Cardiac septum (tissue), 1 donor: ENCODE measurements at places on chromosomes 3 and 15.

DNA sequence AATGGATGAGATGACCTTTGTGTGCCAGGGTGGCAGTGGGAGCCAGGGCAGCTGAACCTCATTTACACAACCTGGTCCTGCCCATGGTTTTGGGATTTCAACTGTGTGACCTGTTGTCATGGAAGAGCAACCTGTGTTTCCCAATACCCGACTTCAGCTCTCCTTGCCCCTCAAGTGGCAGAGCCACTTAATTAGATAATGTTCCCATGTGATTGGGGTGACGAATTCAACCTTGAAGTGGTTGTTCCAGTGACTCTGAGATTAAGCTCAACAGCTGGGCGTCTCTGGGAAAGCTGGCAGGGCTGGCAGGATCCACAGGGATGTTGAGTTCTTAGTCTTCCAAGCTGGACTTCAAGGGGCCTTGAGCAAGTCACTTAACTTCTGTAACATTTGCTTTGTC is 71.0 kb downstream of the THSD4 start:
- no peak for DNase-seq

- no peak for DNase-seq
Measured at GRCh38 chr3:58392181-58392580, 41.5 kb downstream of the PDHB start.

DNA sequence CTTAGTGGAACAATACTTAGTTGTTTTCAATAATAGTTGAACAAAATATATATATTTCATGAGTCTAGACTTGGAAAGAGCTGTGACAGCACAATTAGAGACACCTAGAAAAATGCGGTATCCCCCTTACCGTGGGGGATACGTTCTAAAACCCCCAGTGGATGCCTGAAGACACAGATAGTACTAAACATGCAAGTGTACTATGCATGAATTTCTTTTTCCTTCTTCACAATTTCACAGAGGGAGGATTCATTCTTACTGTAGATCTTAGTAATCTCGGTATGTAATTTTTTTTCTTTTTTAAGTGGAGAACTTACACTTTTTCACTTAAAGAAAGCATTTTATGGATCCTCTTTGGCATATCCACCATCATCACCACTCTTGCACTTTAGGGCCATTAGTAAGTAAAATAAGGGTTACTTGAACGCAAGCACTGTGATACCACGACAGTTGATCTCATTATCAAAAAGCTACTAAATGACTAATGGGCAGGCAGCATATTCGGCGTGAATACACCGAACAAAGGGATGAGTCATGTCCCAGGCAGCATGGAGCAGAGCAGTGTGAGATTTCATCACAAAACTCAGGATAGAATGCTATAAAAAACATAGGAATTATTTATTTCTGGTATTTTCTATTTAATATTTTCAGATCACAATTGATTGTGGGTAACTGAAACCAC is 72.3 kb upstream of the ZNF280D start:
- DNase-seq: no peak

- no peak for DNase-seq
Measured at GRCh38 chr3:165195640-165196576, at the start of gene SLITRK3. Gene SLITRK3 (minus strand): TSS chr3:165196384. CDS start chr3:165190830, 5,554 bp downstream.

- DNase-seq: no peak
Measured at GRCh38 chr15:68654786-68655560, 76.2 kb downstream of the CORO2B start.

DNA sequence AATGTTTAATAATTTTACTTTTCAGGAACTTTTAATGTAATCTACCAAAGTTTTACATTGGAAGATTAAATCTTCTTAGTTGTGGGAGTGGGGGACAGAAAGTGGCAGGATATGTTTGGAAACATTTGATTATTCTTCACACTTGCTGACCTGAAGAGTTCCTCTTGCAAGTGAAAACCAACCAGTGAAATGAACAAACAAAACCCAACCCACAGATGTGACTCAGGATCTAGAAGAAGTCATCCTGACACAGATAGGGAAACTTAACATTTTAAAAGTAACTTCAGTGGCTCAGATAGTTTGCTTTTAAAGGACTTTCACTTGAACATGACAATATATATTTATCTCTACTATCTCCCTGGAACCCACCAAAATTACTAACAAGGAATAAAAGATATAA is 55.4 kb downstream of the ASTE1 start:
- DNase-seq: no peak

- no peak for DNase-seq
Measured at GRCh38 chr15:101498076-101498716, 8.7 kb upstream of the PCSK6 start.

DNA sequence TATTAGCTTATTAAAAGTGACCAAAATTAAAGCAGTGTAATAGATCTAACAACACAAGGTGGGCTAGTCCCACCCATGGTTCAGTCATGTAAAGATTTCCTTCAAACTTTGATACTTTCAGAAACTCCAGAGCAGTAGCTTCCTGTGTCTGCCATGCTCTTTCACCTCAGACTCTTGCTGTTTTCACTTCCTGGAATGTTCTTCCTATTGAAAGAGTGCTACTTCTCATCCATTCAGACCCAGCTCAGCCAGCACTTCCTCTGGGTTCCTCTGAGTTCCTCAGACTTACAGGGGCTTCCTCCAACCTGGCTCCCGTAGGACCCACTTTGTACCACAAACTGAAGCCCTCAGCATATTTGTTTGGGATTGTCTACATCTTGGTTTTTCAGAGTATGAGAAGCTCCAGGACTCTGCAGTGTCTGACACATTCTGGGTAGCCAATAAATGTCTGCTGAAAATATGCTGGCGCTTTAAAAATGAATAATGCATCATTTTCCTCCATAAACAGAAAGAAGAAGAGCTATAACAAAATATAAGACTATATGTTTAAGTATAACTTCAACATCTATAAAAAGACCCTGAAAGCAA is 18.0 kb downstream of the NCEH1 start:
- DNase-seq: no peak

- peak; percentile 83 for DNase-seq
Measured at GRCh38 chr3:48694610-48695392, 9.1 kb upstream of the NCKIPSD start.

GRCh38 chr15:63601704-63602185 is 4.6 kb downstream of the FBXL22 start:
- DNase-seq: no peak

DNA sequence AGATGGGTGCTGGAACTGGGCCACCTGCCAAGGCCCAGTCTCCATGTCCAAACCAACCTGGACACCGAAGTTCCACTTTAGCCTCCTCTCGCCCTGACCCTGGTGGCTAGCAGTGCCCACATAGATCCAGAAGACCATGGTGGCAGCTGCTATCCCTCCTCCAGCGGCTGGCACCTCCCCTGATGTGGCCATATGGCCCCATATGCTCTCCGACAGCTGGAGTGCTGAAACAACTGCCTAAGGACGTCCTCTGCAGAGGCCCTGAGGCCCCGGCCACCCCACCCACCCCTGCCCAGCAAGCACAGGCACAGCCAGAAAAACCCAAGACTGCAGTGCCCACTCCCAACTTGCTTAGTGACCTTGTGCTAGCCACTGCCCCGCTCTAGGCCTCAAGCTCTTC is 182.3 kb upstream of the LINGO1 start:
- DNase-seq: no peak

GRCh38 chr3:158808697-158809096 is 6.8 kb downstream of the MFSD1 start:
- DNase-seq: no peak

DNA sequence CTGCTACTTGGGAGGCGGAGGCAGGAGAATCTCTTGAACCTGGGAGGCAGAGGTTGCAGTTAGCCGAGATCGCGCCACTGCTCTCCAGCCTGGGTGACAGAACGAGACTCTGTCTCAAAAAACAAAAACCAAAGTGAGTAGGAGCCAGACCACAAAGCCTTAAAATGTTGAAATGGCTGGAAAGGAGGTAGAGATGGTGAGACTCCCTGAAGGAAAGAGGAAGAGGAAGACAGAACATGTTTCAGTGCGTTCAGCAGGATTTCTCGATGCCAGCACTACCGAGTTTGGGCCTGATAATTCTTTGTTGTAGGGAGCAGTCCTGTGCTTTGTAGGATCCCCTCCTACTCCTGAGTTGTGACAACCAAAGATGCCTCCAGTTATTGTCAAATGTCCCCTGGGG is 189.9 kb downstream of the AKAP13 start:
- DNase-seq: no peak

- DNase-seq: no peak
Measured at GRCh38 chr3:11734-12133, 184.8 kb upstream of the CHL1 start.

- DNase-seq: peak; percentile 95
Measured at GRCh38 chr3:14452740-14453710, 50.6 kb downstream of the SLC6A6 start.

DNA sequence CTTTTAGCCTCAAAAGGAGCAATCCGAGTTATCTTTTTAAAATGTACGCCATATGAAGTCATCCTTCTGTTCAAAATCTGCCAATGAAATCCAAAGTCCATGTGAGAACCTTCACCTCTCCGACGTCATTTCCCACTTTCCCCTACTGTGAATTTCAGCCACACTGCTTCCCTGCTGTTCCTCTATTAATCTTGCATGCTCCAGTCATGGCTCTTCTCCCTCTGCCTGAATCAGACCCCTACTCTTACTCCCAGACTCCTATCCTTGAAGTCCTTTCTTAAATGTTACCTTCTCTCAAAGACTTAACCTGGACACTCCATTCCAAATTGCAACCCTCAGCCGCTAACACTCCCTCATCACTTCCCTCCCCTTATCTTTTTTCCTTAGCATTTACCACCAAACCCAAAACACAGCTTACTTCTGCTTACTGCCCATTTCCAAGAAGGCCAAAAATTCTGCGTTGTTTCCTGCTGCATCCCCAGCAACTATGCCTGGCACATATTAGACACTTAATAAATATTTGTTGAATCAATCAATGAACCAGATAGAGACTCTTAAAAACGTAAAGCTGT is 1.2 kb downstream of the NKIRAS1 start:
- no peak for DNase-seq

DNA sequence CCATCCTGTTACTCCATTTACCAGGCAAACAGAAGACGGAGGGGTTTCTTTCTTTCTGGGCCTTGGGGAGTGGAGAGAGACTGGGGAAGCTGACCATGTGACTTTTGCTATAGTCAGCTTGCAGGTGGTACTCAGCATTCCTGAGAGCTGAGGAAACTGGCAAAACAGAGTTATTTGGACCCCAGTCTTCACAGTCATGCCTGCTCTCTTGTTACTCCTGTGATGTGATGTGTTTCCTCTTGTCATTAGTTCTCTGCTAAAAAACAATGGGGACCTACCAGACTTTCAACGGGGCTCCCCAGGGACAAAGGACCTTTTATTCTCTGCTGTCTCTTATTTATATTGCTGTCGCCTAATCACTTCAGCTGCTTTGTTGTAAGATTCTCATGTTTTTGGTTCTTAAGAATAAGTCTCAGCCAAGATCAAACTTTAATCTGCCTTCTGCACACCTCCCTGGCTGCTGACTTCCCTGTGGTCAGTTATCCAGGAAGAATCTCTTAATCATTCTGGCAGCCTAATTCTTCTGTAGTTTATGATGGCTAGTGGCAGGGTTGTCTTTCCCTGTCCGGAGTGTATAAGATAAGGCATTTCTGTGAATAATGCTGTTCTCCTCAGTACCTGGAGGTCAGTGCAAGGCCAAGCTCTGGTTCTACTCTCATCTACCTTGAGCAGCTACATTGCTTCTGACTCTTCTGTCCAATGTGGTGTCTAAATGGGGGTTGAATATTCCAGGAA is 8.8 kb downstream of the STARD9 start:
- DNase-seq: no peak

GRCh38 chr3:27930052-27930602 is 208.0 kb upstream of the EOMES start:
- DNase-seq: no peak

GRCh38 chr3:196837819-196838420 is 29.8 kb upstream of the SENP5 start:
- DNase-seq: peak; percentile 77

DNA sequence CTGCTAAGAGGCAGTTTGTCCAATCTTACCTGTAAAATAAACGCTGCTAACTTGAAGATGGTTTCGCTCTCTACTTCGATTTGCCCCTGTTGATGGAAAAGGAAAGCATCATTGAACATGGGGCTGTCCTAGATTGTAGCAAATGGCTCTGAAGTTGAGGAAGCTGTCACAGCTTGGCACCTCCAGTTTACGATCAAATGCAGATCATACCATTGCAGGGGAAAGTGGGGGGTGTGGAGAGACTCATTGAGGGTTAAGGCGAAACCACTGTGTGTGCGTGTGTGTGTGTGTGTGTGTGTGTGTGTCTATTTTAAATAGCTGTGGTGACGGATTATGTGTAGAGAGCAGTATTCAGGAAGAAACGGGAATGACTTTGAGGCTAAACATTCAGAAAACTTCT is 127.6 kb upstream of the LMOD3 start:
- DNase-seq: no peak

GRCh38 chr3:26099692-26100091 is 309.8 kb downstream of the OXSM start:
- DNase-seq: no peak

GRCh38 chr15:84800365-84800806 is 16.8 kb upstream of the ALPK3 start:
- DNase-seq: no peak

DNA sequence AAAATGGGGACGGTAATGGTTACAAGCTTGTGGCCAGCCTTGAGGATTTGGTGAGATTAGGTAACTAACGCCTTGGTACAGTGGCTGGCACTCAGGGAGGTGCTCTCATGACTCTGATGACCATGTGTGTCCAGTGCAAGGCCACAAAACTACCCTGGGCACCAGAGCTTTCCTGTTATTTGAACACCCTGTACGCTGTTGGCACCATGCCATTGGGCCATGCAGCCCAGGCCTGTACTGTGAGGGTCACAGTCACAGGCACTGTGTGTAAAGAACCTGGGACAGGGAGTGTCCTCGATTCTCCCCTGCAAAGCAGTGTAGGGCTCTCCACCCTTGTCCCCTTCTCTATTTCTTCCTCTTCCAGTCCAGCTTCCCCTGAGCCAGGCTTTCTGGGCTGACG is 6.3 kb downstream of the TMEM43 start:
- DNase-seq: peak; percentile 39

GRCh38 chr15:32880642-32881041 is 162.8 kb downstream of the GREM1 start:
- DNase-seq: no peak

DNA sequence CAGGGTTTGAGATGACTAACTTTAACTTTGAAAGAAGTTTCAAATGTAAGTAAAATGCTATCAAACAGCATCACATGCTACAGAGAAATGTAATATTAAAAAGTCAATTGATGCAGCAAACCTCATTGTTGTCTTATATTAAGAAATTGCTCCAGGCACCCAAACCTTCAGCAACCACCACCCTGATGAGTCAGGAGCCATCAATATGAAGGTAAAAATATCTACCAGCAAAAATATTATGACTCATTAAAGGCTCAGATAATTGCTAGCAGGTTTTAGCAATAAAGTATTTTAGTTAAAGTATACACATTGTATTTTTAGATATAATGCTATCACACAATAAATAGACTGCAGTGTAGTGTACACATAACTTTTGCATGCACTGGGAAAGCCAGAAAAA is 746.3 kb downstream of the ZPLD1 start:
- no peak for DNase-seq

DNA sequence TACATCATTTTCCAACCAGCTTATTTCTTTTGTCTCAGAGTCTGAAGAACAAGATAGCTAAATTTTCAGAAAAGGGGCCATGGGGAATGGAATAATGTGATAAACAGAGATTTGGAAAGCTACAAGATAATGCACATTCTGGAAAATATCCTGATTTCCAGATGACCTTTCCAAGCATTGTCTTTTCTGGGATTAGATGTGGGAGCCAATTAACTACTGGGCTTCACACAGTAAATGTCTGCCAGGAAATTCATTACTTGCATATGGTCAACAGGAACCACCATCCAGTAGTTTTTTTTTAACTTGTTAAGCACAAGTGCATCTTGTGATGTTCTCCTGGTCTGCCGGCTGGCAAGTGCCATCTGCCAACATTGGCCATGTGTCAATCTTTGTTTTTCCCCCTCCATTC is 131.1 kb upstream of the BFSP2 start:
- no peak for DNase-seq
